Ovary (tissue), 10 donors: ENCODE measurements at places on chromosomes 2 and 18.
A peak's percentile ranks its signal among the peaks of the same experiment; 100 is the strongest.

GRCh38 chr2:134402410-134402809 lies 148.5 kb downstream of the MGAT5 start:
- H3K27ac ChIP-seq: peak overlapping the region; percentile 16
- no peaks in the 10 kb centered on the region for H3K36me3 ChIP-seq
- peaks cover 3% of the 10 kb centered on the region for H3K4me1 ChIP-seq
- no peak overlapping the region for H3K4me3 ChIP-seq

DNA sequence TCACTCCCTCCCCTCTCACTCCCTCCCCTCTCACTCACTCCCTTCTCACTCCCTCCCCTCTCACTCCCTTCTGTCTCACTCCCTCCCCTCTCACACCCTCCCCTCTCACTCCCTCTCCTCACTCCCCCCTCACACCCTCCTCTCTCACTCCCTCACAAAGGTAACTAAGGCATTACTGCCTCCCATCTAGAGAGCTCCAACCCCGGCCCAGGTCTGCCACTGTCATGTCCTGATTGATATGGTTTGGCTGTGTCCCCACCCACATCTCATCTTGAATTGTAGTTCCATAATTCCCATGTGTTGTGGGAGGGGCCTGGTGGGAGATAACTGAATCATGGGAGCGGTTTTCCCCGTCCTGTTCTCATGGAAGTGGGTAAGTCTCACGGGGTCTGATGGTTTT lies 359.9 kb upstream of the MYT1L start:
- no peaks in the 10 kb centered on the region for H3K27me3 ChIP-seq
- no peaks in the 10 kb centered on the region for H3K36me3 ChIP-seq
- H3K4me1 ChIP-seq: no peaks in the 10 kb centered on the region
- H3K4me3 ChIP-seq: no peak overlapping the region
- no peak overlapping the region for H3K27ac ChIP-seq
- DNase-seq: no peak

GRCh38 chr2:201411421-201411820 lies 39.8 kb downstream of the TRAK2 start:
- DNase-seq: no peak
- no peaks in the 10 kb centered on the region for H3K36me3 ChIP-seq
- no peak overlapping the region for H3K27ac ChIP-seq
- no peaks in the 10 kb centered on the region for H3K27me3 ChIP-seq
- no peak overlapping the region for H3K4me3 ChIP-seq
- H3K4me1 ChIP-seq: peaks cover 4% of the 10 kb centered on the region

GRCh38 chr2:179936141-179936540 lies 71.0 kb downstream of the CWC22 start:
- H3K4me1 ChIP-seq: no peaks in the 10 kb centered on the region
- no peak overlapping the region for H3K4me3 ChIP-seq
- DNase-seq: no peak
- no peaks in the 10 kb centered on the region for H3K27me3 ChIP-seq
- no peak overlapping the region for H3K27ac ChIP-seq
- no peaks in the 10 kb centered on the region for H3K36me3 ChIP-seq

DNA sequence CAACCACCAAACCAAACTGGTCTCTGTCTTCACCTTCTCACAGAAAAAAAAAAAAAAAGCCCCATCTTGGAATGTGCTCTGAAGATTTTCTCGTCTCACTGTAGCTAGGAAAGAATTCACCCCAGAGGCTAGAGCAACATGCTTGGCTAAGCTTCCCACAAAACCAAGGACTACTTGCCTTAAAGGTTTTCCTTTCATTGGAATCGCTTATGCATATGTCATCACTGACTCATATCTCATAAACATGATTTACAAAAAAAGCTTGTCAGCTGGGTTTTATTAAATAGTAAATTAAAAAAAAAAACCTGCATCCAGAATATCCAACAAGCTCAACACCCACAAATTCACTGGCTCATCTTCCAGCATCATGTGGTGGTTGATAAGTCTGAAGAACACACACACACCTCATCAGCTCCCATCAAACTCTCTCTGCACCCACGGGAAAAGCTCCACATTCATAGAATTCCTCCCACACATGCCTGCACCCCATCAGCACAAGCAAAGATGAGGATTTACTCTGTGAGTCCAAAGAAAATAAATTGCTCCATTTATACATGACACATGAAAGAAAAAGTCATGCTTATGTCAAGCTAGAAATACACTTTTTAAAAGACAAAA lies 182.0 kb upstream of the TRIB2 start:
- no peak overlapping the region for H3K27ac ChIP-seq
- H3K27me3 ChIP-seq: no peaks in the 10 kb centered on the region
- no peak for DNase-seq
- peaks cover 3% of the 10 kb centered on the region for H3K4me1 ChIP-seq
- H3K4me3 ChIP-seq: no peak overlapping the region
- no peaks in the 10 kb centered on the region for H3K36me3 ChIP-seq
